Erythroblast (primary cell): ENCODE measurements at places on chromosomes 4 and X.

- DNase-seq: no peak
Measured at GRCh38 chr4:142267101-142267500, 579.0 kb downstream of the INPP4B start.

DNA sequence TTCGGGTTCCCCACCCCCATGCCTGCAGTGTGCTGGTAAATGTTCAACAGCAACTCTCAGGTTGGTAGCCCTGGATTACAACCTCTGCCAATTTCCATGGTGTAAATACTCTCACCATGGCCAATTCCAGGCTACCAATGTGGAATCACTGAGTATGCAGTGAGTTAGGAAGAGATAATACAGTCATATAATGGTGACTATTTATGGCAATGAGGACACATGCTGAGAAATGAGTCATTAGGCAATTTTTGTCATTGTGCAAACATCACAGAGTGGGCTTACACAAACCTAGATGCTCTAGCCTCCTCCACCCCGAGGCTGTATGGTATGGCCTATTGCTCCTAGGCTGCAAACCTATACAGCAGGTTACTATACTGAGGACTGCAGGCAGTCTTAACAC is 4.6 kb upstream of the CLDN24 start:
- no peak for DNase-seq

- no peak for DNase-seq
Measured at GRCh38 chr4:19329631-19330030, 922.1 kb upstream of the SLIT2 start.

DNA sequence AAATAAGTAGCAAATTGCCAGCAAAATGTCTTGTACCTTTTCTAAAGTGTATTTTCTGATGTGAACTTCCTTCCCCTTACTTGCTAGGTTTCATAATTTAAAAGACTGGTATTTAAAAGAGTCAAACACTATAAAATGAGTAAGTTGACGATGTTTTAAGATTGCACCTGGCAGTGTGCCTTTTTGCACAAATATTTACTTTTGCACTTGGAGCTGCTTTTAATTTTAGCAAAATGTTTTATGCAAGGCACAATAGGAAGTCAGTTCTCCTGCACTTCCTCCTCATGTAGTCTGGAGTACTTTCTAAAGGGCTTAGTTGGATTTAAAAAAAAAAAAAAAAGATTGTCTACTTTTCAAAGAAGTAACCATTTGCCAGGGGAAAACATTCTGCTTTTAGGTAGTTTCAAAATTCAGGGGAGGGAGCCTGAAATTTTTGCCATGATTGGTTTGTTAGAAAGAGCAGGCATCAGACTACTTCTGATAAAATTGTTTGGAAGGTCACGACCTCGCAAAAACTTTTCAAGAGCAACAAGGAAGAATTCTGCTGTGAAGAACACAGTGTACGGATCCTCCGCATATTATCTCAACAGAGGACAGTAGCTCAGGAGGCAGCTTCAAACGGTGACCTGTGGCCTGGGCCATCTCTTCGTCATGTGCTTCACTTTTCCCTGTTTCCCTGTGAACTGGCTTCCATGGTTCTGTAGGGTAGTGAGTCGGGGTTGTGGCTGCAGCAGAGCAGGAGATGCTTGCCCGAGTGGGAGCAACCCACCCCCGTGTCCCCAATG is 66.1 kb downstream of the CDS1 start:
- no peak for DNase-seq

DNA sequence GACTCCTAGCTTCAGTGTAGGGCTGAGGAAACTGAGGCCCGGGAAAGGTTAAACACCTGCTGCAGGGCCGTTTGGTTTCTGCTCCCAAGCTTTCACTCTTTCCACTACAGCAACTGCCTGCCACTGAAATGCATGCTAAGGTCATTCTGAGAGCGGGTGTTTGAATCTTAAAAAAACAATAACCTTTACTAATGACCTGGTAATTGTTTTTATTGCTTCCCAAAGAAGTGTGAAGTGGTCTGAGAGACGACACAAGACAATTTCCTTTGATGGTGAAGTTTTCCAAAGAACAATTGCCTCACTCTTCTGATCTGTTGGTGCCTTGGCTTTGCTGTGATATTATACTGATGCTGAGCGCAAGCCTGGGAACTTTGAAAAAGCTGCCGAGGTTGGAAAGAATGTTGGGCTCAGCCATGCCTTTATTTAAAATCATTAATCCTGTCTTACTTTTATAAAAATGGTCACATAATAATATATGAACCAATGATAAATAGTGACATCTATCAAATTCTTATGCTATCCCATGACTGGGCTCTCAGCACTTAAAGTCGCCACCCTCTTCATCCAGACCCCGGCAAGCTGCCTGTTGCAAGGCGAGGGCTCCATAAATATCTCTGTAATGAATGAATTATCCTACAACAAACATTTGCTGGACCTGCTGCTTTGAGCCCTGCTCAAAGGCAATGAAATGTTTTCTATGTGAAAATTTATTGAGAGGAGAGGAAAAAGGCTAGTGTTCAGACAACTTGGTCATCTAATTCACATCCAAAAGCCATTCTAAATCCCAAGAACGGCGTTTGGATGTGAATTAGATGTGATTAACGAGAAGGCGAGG is 67.8 kb upstream of the SOD3 start:
- no peak for DNase-seq

DNA sequence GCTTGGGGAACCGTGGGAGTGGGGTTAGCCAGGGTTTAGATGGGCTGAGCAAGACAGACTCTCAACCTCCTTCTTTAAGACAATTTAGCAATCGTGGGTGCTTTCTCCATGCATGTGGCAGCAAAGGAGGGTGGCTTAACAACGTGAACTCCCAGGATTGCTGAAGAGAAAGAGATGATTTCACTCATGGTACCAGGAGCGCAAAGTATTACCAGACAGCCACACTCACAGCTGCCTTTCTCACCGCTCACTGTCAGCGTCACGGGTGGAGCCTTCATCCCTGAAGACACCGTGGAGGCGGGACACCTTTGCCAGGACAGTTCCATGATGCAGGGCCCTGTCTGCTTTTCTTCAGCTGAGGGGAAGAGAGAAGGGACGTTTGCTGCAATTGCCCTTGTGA is 212.5 kb upstream of the PSAPL1 start:
- no peak for DNase-seq
